ENCODE measurements at places on chromosomes 2 and 18. TPM values are rescaled to one million over a fixed set of nuclear protein-coding genes. Genes with fewer than 3 reads are reported as not detected.

Gene CDCA7
- total RNA-seq = 8.5 TPM

Gene SIGLEC15
- 0.39 TPM for total RNA-seq

Gene HOXD10
- 18.8 TPM for total RNA-seq

Gene AGPS
- total RNA-seq = 36.0 TPM

Gene TLX2
- 0.18 TPM for total RNA-seq

Gene TIMM21
- 45.2 TPM for total RNA-seq

Gene HOXD12
- total RNA-seq = not detected

Gene DYNAP
- not detected for total RNA-seq

Gene GPAT2
- 44.6 TPM for total RNA-seq

Gene NDUFAF7
- 10.2 TPM for total RNA-seq

Gene TUBA3D
- not detected for total RNA-seq

Gene SCG2
- 0.26 TPM for total RNA-seq

Gene GPR45
- not detected for total RNA-seq

Gene UPP2
- not detected for total RNA-seq

Gene COL6A3
- total RNA-seq = 440 TPM

Gene SMYD5
- total RNA-seq = 24.0 TPM

Gene FLACC1
- total RNA-seq = 0.70 TPM

Gene AQP12A
- total RNA-seq = not detected

Gene DNAJC5G
- not detected for total RNA-seq

Gene ARHGEF33
- total RNA-seq = 1.1 TPM

Gene COLEC11
- not detected for total RNA-seq

Gene MYL1
- not detected for total RNA-seq

Gene RAX
- total RNA-seq = not detected

Gene NEMP2
- total RNA-seq = 7.4 TPM

Gene SLC9A4
- not detected for total RNA-seq

Gene TEKT4
- not detected for total RNA-seq

Gene MEP1B
- total RNA-seq = not detected

Gene BBS5
- 6.5 TPM for total RNA-seq

Gene LCT
- total RNA-seq = not detected

Gene CYP27A1
- total RNA-seq = 0.18 TPM

Gene DCC
- not detected for total RNA-seq

Gene IRS1
- 42.2 TPM for total RNA-seq

Gene ERFE
- not detected for total RNA-seq

Gene HNMT
- total RNA-seq = 0.80 TPM
